Glutamatergic neuron (in vitro differentiated cells): ENCODE measurements at places on chromosomes 13 and 19.
A peak's percentile ranks its signal among the peaks of the same experiment; 100 is the strongest.

GRCh38 chr19:41325947-41326706 lies 16.2 kb downstream of the CCDC97 start:
- H3K4me3 ChIP-seq = peak overlapping the region; percentile 71
- no peak for DNase-seq
- no peaks in the 10 kb centered on the region for H3K36me3 ChIP-seq

GRCh38 chr19:28466107-28467045 lies 746.6 kb downstream of the UQCRFS1 start:
- H3K36me3 ChIP-seq = no peaks in the 10 kb centered on the region
- H3K4me3 ChIP-seq = no peak overlapping the region
- H3K27ac ChIP-seq = no peak overlapping the region
- H3K4me1 ChIP-seq = peaks cover 2% of the 10 kb centered on the region

DNA sequence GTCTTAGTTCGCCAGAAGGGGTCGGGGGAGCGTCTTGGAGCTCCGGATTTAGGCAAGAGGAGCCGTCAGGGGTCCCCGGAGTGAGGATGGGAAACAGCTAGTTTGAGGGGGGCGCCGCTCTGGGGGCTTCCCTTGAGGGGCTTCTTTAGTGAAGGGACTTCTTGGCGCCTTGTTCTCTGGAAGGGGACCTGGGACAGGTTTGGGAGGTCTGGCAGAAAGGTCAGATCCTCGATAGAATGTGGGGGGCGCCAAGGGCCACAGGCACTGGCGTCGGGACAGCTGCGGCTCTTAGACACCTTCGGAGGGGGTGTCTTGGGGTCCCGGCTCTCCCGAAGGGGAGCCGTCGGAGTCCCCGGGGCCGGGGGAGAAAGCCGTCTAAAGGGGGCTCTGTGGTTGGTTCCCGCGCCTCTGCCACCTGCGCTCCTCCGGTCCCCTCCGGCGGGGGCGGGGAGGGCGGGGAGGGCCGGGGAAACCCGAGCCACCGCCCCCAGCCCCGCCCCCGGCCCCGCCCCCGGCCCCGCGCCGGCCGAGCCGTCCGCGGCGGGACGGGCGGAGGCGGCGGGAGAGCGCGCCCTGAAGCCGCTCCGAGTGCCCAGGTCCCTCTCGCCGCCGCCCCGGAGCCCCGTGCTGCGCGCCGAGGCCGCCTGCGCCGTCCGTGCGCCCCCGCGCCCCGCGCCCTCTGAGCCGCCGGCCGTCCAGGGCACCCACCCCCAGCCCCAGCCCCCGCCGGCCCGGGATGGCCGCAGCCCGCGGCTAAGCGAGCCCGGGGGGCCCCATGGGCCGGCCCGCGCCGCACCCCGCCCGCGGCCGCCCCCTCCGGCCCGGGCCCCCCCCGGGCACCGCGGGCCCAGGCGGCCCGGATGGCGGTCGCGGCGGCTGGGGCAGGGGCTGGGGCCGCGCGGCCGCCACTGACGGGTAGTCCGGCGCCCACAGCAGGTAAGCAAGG lies at the start of gene NRTN:
NRTN (plus strand) TSS at position 552 of the 946 bp plus-strand sequence. CDS start 19,099 bp downstream, outside the sequence.
- peaks cover 7% of the 10 kb centered on the region for H3K4me1 ChIP-seq
- DNase-seq = peak; percentile 48
- no peak within 1 kb of the TSS for H3K27ac ChIP-seq
- H3K36me3 ChIP-seq = no peaks in the 10 kb centered on the region

DNA sequence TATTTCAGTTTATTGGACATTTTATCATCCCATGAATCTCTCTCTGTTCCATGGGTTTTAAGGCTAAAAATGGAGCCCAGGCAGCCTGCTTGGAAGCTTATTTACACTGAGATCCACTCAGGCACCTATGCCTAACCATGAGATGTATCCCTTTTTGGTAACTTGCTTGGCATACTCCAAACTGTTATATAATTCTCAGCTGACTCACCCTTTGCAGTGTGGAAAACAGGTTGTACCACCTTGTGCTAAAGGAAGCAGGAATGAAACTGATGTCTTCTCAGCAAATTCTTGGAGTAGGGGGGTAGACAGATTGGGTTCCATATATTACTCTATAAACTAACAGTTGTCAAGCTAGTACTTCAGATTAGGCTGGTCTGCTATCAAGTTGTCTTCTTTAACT lies 483.6 kb downstream of the KLF5 start:
- H3K27me3 ChIP-seq = no peaks in the 10 kb centered on the region
- H3K36me3 ChIP-seq = no peaks in the 10 kb centered on the region
- no peaks in the 10 kb centered on the region for H3K4me1 ChIP-seq
- no peak for DNase-seq

- peaks cover 2% of the 10 kb centered on the region for H3K27me3 ChIP-seq
- no peaks in the 10 kb centered on the region for H3K4me1 ChIP-seq
- peaks cover 25% of the 10 kb centered on the region for H3K36me3 ChIP-seq
Observed at GRCh38 chr13:75180805-75181455, 301.0 kb downstream of the TBC1D4 start.

GRCh38 chr13:29435125-29435911 lies 160.2 kb downstream of the SLC7A1 start:
- H3K27me3 ChIP-seq = peaks cover 4% of the 10 kb centered on the region
- no peak for DNase-seq
- H3K4me3 ChIP-seq = no peak overlapping the region
- H3K4me1 ChIP-seq = peaks cover 6% of the 10 kb centered on the region
- no peaks in the 10 kb centered on the region for H3K36me3 ChIP-seq

DNA sequence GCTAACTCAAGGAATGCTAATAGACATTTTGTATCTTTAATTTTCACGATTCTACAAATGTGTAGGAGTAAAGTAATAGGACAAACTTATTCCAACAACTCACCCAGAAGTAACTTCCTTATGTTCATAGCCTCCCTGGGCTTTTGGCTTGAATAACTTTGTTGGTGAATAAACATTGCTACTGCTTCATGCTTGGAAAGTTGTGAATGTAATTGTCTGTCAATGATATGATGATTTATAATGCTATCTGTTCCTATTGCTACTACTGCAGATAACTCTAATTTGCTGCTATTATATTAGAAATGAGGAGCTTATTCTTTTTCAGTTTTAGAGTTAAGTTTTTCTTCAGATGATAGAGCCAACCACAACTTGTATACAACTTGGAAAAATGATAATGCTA lies 307.7 kb downstream of the PCDH9 start:
- no peak overlapping the region for H3K27ac ChIP-seq
- H3K4me1 ChIP-seq = no peaks in the 10 kb centered on the region
- H3K27me3 ChIP-seq = no peaks in the 10 kb centered on the region
- no peaks in the 10 kb centered on the region for H3K36me3 ChIP-seq
- H3K4me3 ChIP-seq = no peak overlapping the region

- H3K4me3 ChIP-seq = no peak within 1 kb of the TSS
- peaks cover 6% of the 10 kb centered on the region for H3K36me3 ChIP-seq
- peaks cover 4% of the 10 kb centered on the region for H3K4me1 ChIP-seq
- no peak for DNase-seq
- no peak within 1 kb of the TSS for H3K27ac ChIP-seq
Observed at GRCh38 chr19:6720369-6721137, at the start of gene C3. TSS of gene C3 (minus strand) at chr19:6720650. CDS start at chr19:6720589, 61 bp downstream.

DNA sequence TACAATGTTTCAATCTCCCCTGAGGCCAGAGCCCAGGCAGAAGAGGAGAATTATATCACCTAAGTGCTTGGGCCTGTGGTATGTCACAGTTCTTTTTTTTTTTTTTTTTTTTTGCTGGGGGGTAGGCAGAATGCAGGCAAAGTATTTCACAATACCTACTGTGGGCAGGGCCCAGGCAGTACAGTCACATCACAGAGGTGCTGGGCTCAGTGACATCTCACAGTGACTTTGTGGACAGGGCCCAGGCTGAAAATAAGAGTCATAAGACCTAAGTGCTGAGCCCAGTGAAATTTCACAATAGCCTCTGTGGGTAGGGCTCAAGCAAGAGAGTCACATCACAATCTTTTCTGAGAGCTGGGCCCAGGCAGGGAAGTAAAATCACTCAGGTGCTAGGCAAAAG lies 15.9 kb upstream of the ZNF208 start:
- no peak overlapping the region for H3K4me3 ChIP-seq
- peaks cover 4% of the 10 kb centered on the region for H3K27me3 ChIP-seq
- no peak overlapping the region for H3K27ac ChIP-seq
- peaks cover 8% of the 10 kb centered on the region for H3K36me3 ChIP-seq
- DNase-seq = no peak
- H3K4me1 ChIP-seq = no peaks in the 10 kb centered on the region

DNA sequence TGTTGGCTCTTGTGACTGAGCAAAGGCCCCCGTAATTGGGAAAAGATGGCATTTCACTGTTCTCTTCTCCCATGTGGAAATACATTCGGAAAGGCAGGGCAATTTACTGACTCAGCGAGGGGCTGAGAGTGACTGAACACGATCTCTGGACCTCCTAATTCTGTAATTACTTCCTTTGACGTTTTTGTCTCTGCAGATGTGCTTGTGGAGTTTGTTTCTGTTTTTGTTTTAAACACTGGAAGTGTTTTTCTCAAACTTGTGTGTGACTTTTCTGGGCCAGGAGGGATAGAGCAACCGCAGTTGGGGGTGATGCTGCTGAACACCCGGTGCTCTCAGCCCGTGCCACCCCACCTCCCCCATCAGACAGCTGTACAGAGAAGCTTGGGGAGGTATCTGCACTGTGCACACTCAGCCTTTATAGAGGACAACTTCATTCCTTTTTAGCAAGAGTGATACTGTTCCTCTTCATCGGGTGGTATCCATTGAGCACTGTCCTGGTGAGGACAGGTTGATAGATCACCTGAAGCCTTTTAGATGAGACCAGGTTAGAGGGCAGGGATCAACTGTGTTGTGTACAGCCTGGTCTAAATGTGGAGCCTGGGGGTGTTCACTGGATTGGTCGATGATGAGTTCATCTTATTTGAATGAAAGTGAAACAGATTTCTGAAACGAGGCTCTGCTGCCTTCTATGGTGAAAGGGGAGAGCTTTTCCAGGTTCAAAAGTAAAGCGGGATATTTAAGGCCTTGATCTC lies 117.4 kb downstream of the ESD start:
- DNase-seq = no peak
- H3K27ac ChIP-seq = no peak overlapping the region
- peaks cover 10% of the 10 kb centered on the region for H3K4me1 ChIP-seq
- no peaks in the 10 kb centered on the region for H3K36me3 ChIP-seq
- H3K27me3 ChIP-seq = no peaks in the 10 kb centered on the region

GRCh38 chr19:48466561-48467325 lies 2.4 kb upstream of the CYTH2 start:
- H3K4me1 ChIP-seq = no peaks in the 10 kb centered on the region
- no peak overlapping the region for H3K4me3 ChIP-seq
- peaks cover 9% of the 10 kb centered on the region for H3K27me3 ChIP-seq
- DNase-seq = peak; percentile 9
- no peak overlapping the region for H3K27ac ChIP-seq
- H3K36me3 ChIP-seq = no peaks in the 10 kb centered on the region

DNA sequence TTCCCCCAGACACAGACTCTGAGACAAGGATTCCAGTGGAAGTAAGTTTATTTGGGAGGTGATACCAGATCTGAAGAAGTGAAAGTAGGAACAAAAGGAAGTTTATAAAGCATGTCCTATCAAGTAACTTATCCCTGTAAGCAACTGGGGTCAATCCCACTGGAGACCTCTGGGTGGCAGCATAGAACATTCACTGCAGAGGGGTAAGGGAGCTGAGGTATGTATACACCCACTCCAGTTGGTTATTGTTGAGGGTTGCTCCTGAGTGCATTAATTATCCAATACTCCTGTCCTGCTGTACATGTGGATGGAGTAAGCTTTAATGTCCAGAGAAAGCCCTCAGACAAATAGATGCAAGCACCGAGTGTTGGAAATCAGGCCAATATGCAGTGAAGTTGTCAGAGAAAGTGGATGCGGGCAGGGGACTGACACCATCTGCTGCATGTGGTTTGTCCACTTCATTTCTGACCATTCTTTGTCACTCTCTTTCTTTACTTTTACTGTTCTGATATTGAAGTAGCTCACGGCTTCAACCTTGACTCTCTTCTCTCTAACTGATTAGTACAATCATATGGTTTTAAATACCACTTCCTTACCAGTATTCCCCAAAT lies 46.7 kb downstream of the NOTCH3 start:
- no peaks in the 10 kb centered on the region for H3K4me1 ChIP-seq
- no peak overlapping the region for H3K27ac ChIP-seq
- H3K27me3 ChIP-seq = peaks cover 3% of the 10 kb centered on the region
- no peak overlapping the region for H3K4me3 ChIP-seq
- DNase-seq = peak; percentile 48
- peaks cover 8% of the 10 kb centered on the region for H3K36me3 ChIP-seq

- no peaks in the 10 kb centered on the region for H3K36me3 ChIP-seq
- peaks cover 3% of the 10 kb centered on the region for H3K4me1 ChIP-seq
- no peak overlapping the region for H3K27ac ChIP-seq
- H3K27me3 ChIP-seq = no peaks in the 10 kb centered on the region
Observed at GRCh38 chr13:69585656-69586055, 522.0 kb upstream of the ATXN8OS start.

- no peak overlapping the region for H3K4me3 ChIP-seq
- no peak overlapping the region for H3K27ac ChIP-seq
- H3K36me3 ChIP-seq = peaks cover 54% of the 10 kb centered on the region
- H3K4me1 ChIP-seq = no peaks in the 10 kb centered on the region
- no peaks in the 10 kb centered on the region for H3K27me3 ChIP-seq
- DNase-seq = no peak
Observed at GRCh38 chr19:56377105-56377924, 16.0 kb downstream of the ZNF582 start.

- DNase-seq = no peak
- H3K27me3 ChIP-seq = no peaks in the 10 kb centered on the region
- H3K27ac ChIP-seq = no peak overlapping the region
- H3K4me3 ChIP-seq = no peak overlapping the region
- no peaks in the 10 kb centered on the region for H3K36me3 ChIP-seq
- no peaks in the 10 kb centered on the region for H3K4me1 ChIP-seq
Observed at GRCh38 chr13:47843005-47843404, 158.1 kb downstream of the SUCLA2 start.

DNA sequence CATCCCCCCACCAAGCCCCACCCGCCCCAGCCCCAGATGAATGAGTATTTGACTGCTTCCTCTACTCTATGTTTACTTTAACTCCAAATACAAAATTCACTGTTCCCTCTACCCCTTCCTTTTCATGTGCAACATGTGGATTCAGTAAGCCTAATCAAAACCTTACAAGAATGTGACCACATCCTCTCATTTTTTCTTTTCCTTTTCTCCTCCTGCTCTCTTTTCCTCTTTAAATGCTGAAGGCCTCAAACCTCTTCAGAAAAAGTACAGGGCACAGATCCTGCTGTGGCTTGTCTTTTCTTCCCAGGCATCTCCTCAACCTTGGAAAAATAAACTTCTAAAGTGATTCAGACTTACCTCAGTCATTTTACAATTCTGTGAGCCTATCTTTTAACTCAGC lies 119.0 kb downstream of the MYCBP2 start:
- H3K36me3 ChIP-seq = peaks cover 5% of the 10 kb centered on the region
- peak overlapping the region; percentile 78 for H3K27ac ChIP-seq
- no peak overlapping the region for H3K4me3 ChIP-seq
- DNase-seq = no peak
- H3K4me1 ChIP-seq = no peaks in the 10 kb centered on the region

DNA sequence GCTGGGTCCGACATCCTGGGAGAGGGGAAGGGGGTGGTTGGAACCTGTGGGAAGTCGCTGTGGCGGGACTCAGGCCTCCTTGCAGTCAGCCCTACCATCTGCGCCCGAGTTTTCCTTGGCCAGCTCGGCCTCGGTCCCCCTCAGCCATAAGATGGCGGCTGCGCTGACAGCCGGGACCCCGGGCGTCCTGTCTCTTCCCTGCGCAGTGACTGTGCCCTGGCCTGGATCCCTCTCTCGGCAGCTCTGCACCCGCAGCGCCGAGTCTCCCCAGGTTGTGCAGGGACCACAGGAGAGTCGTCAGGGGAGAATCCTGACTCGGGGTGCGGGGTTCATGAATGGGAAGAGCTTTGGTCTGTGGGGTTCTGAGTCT lies 345 bp downstream of the ZNF257 start:
- DNase-seq = no peak
- no peak overlapping the region for H3K4me3 ChIP-seq
- H3K4me1 ChIP-seq = no peaks in the 10 kb centered on the region
- no peaks in the 10 kb centered on the region for H3K27me3 ChIP-seq
- H3K36me3 ChIP-seq = no peaks in the 10 kb centered on the region

- H3K36me3 ChIP-seq = no peaks in the 10 kb centered on the region
- no peak for DNase-seq
- H3K27me3 ChIP-seq = no peaks in the 10 kb centered on the region
- H3K4me1 ChIP-seq = peaks cover 8% of the 10 kb centered on the region
- no peak overlapping the region for H3K4me3 ChIP-seq
Observed at GRCh38 chr13:72514146-72514545, 213.3 kb downstream of the MZT1 start.
